Urinary bladder (tissue), 4 donors: ENCODE measurements at places on chromosomes 12 and 14. TPM values are rescaled to one million over a fixed set of nuclear protein-coding genes. Genes with fewer than 3 reads are reported as not detected.

DNA sequence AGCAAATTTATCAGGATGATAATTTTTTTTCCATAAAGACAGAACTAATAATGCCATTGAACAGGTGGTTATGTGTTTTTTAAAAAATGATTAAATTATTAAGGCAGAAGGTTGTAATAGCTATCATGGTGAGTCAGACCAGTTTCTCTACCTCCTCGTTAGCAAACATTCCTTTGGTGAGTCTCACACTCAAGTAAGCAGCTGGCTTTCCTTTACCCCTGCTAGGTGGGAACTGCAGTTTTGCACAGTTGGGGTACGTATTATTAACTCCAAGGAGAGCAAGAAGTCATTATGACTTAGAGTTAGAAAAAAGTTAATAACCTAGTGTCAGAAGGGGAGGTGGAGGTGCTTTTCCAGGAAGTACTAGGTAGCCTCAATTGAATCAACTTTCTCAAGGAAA, 165.3 kb downstream of the SNAPC1 start:
- DNase-seq = no peak

- peak; percentile 6 for DNase-seq
Measured at GRCh38 chr14:83300476-83301064, 1766.9 kb upstream of the SEL1L start.

GRCh38 chr14:100530270-100531072, 56.7 kb downstream of the BEGAIN start:
- DNase-seq = no peak

- DNase-seq = no peak
Measured at GRCh38 chr12:129496226-129496625, 407.6 kb downstream of the TMEM132D start.

The OTUB2 gene
- 2.0 TPM for total RNA-seq

- no peak for DNase-seq
Measured at GRCh38 chr14:76975812-76976211, 52.7 kb downstream of the IRF2BPL start.

DNA sequence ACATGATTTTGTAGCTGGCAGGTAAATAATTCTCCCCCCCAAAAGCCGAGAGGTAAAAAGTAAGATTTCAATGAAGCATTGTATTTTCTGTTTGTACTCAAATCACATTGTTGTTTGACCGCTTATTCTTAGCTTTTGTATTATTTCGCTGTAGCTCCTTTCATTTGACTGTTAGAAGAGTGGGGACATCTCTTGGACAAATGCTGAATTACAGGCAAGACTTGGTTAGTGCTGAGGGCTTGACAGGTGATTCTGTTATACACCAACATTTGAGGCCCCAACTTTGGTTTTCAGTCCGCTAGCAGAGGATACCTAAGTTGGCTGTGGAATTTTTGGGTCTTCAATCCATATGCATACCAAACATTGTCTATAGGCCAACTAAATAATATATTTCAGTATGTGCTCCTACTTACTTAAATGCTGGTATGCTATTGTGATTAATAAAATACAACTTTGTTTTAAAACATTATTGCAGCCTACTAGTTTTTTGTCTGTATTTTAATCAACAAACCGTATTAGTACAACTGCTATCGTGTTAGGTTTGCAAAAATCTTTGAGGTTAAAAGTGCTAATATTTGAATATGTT, 102.2 kb downstream of the ERC1 start:
- DNase-seq = peak; percentile 39

DNA sequence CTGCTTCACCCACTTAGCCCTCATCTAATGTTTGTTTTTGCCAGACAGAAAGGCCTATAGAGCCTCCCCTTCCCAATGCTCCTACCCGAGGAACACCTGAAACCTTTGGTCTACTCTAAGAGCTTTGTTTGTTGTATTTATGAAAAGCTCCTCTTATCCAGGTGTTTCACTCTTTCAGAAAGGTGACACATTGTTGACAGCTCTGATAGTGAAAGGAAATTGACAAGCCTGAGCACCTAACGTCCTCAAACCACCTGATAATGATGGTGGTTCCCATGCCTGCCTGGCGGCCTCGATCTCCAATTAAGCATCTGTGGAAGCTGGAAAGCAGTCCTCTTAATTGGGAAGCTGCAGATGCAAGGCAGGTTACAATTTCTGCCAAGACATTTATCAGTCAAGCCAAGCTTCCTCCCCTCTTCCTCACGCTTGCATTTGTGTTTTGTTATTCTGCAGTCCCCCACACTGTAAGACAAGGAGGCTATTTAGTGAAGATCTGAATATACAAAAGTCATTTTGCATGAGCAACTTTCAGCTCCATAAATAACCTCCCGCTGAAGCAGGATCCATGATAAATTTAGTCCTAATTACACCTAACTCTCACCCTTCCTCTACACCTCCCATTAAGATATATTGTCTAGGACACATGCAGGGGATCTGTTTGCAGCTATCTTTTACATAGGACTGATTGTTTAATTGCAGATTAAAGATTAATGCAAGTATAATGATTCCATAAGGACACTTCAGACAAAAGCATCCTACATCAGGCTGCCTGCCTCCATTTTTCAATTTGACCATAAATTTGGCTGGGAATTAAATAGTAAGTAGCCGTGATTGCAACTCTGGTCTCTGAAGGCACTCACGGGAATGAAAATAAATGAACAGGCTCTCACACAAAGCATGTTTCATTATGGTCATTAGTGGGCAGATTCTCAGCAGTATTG, 288.6 kb downstream of the PDZRN4 start:
- no peak for DNase-seq

GRCh38 chr12:9109213-9109522, 6.6 kb downstream of the A2M start:
- DNase-seq = no peak

DNA sequence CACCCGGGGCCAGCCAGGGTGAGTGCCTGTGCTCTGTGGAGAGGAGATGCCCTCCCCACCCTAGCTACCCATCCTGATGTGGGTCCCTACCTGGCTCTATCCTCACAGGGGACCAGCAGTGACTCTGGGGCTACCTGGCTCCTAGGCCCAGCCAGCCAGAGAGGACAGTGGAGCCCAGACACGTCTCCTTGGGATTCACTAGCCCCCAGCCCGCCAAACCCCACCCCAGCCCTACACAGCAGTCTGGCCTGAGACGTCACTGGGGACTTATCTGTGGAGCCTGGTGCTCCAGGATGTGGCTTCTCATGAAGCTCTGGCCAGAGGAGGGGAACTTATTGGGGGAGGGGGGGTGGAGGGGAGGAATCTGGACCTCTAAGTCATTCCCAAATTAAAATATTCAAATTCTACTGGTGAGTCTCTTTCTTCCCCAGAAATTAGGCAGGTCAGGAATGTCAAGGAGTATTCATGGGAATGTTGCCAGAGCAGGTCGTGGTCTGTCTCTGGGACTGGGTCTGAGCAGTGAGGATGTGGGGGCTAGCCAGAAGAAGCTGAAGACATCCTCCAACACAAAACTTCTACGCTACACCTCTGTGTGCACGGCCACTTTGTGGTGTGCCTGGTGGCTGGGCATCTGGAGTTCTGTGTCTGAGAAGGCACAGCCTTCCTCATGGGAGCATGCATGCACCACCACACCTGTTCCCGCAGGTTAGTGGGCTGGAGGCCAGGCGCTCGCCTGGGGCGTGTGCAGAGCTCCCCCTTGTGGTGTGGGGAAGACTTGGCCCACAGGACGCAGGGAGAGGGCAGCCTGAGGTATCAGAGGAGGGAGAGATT, 2.7 kb downstream of the CMTM5 start:
- DNase-seq = no peak

GRCh38 chr14:20435582-20436362, at the start of gene KLHL33:
Gene KLHL33 (minus strand): TSS chr14:20436166. CDS start chr14:20435811, 355 bp downstream.
- DNase-seq = no peak

GRCh38 chr12:28172434-28173030, 17.7 kb upstream of the CCDC91 start:
- DNase-seq = no peak

DNA sequence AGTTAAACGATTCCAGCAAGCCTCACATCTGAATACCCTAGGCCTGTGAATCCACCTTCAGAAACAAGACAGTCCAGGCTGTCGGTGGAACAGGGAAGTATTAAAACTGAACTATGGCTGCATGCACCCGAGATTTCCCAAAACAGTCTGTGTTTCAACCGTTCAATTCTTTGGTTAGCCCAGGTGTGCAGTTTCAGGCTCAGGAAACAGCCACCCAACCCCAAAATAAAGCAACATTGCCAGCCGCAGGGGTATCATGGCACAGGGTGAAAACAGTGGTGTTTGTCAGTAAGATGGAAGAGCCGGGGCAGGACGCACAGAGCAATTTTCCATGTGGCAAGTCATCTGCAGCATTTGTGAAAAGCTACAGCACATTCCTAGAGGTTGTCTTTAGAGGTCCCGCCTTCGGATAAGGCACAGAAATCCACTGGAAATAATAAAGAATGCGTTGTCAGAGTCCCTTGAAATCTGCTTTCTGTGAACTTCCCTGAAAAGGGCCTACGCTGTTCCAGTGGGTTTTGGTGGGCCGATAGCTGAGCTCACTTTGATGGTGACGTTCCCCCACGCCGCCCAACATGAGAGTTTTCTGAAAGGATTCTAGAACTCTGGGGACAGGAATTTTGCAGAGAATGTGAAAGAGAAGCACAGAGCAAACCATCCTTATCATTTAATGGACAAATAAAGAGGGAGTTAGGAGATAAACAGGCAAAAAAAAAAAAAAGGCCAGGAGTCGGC, 84.9 kb downstream of the BCL11B start:
- DNase-seq = no peak

DNA sequence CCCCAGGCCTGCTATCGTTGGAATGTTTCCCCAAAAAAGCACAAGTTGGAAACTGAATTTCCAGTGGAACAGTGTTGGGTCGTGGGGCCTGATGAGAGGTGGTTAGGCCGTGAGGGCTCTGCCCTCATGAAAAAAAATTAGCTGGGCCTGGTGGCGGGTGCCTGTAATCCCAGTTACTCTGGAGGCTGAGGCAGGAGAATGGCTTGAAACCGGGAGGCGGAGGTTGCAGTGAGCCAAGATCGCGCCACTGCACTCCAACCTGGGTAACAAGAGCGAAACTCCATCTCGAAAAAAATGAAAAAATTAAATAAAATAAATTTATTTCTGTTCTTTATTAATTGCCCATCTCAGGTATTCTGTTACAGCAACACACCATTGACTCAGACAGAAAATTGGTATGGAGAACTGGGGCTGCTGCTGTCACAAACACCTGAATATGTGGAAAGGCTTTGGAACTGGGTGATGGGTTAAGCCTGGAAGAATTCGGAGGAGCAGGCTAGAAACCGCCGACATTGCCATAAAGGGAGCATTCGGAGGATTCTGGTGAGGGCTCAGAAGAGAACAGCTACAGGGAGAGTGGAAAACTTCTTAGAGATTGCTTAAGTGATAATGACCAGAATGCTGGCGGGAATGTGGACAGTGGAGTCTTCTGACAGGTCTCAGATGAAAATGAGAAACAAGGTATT, 17.1 kb upstream of the RCOR1 start:
- no peak for DNase-seq

GRCh38 chr12:69131077-69131476, 108.3 kb upstream of the CPSF6 start:
- no peak for DNase-seq

- no peak for DNase-seq
Measured at GRCh38 chr12:93657071-93657470, 20.1 kb upstream of the CRADD start.

DNA sequence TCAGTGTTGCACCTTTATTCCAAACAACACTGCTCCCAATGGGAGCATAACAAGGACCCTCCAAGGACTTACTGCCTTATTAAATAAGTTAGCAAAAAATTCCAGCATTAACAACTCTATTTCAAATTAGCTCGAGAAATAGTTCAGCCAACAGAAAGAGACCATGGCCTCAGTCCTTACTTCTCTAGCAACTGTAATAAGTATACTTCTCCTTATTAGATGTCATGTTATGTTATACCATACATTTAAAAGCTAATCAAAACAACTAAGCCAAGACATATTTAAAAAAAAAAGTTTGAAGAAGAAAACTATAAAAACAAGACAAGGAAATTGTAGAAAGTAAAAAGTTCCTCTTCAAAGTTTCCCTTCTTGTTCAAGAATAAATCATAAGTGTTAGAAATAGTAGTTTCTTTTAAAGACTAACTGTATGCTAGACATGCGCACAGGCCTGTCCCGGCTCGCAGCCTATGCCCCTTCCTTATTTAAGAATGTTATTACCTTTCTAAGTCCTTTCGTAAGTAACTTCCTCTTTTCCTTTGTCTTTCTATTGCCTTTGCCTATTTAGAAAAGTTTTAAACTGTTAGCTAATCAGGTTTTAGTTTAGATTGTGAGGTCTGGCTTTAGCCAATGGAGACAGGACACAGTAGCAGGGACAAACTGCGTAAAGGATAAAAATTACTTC, 68.6 kb downstream of the RESF1 start:
- no peak for DNase-seq

GRCh38 chr12:65958456-65958855, 134.2 kb downstream of the HMGA2 start:
- peak; percentile 64 for DNase-seq

DNA sequence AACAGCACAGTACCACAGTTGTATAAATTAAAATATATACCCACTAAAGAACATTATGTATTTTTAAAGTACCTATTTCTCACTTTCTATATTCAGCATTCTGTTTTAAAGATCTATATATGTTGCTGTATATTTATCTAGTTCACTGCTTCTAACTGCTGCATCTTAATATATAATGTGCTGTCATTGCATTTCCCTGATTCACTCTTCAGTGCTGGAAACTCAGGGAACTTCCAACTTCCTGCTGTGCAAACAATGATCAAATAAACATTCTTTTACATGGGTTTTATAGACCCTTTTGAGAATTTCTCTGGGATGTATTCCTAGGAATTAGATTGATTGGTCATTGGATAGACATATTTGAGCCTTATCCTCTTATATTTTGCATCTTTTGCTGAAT, 379.1 kb downstream of the APAF1 start:
- DNase-seq = no peak

- no peak for DNase-seq
Measured at GRCh38 chr14:55151601-55152000, 22.5 kb downstream of the LGALS3 start.

The KRT72 gene
- not detected for total RNA-seq

The ZBTB25 gene
- total RNA-seq = 14.5 TPM

- no peak for DNase-seq
Measured at GRCh38 chr12:63968673-63969072, 124.2 kb downstream of the SRGAP1 start.

The PTPRO gene
- 4.8 TPM for total RNA-seq

GRCh38 chr12:71641390-71641789, 22.3 kb downstream of the ZFC3H1 start:
- DNase-seq = no peak

DNA sequence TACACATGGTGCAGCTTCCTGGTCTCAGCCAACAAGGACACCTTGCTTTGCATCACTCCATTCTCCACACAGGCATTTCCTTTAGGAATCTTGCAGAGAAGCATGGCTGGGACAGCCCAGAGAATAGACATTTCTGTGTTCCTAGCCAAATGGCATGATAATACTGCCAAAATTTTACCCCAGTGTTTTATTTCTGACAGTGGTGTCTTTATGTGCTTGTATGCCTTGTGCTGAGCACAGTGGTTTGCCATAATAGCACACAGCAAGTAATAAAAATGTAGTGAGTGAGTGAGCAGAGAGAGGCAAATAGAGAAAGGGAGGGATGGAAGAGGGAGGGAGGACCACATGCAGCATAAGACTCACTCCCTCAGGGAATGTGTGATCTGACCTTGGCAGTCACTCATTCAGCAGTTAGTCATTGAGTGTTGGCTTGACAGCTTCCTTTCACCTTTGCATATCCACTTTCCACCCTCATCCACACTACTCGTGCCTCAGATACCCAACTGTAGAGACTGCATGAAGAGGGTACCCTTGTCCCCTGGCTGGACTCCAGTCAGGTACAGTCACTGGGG, 212.8 kb upstream of the CCDC196 start:
- DNase-seq = no peak

- no peak for DNase-seq
Measured at GRCh38 chr12:65640489-65640901, 183.8 kb upstream of the HMGA2 start.

The ZNF219 gene
- total RNA-seq = 9.8 TPM
